Activated T-helper 2 cell treated with anti-CD3 and anti-CD28 coated beads, Interferon-gamma antibody, Interleukin-2, Interleukin-4, amounts not matched to agents 10 μg/mL and 5 μg/mL and 100 μg/mL, durations not matched to agents 14 hours and 24 hours and 36 hours (primary cell): ENCODE measurements at places on chromosomes 16 and 17. TPM values are rescaled to one million over a fixed set of nuclear protein-coding genes. Genes with fewer than 3 reads are reported as not detected.

- no peak for DNase-seq
Observed at GRCh38 chr16:2007081-2007836, 2.4 kb downstream of the ZNF598 start.

- no peak for DNase-seq
Observed at GRCh38 chr16:79580453-79581191, 19.9 kb downstream of the MAF start.

DNA sequence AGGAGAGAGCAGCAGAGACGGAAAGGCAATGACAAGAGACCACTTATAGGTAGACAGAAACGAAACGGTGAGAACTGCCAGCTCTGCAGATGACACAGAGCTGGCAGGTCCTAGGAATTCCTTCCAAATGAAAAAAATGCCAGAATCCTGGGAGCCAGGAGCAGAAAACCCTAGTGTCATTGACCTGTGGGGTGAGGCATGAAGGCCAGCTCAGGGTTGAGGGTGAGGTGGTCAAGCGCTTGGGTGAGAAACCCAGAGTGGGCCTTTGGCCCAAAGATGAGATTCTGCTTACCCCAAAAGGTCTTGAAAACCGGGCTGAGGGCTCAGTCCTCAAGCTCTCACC lies 9.2 kb downstream of the HIC1 start:
- no peak for DNase-seq

DNA sequence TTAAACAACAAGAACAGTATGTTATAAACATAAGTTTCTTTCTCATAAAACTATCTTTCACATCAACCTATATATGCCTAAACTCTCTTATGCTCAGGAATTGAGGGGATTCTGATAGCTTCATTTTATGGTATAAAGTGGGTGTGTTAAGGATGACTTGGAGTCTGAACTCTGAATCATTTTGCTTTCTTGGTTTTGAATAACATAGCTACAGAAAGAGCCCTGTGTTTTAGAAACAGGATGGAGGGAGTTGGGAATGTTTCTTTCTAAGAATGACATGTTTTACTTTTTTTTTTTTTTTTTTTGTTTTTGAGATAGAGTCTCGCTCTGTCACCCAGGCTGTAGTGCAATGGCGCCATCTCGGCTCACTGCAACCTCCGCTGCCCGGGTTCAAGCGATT lies 50.1 kb downstream of the RHOT1 start:
- DNase-seq, result no peak

- no peak for DNase-seq
Observed at GRCh38 chr17:1180958-1181752, 1.4 kb upstream of the ABR start.

- no peak for DNase-seq
Observed at GRCh38 chr16:10751291-10751697, 7.7 kb downstream of the NUBP1 start.

GRCh38 chr17:81386646-81387099 lies 8.6 kb upstream of the BAHCC1 start:
- no peak for DNase-seq

DNA sequence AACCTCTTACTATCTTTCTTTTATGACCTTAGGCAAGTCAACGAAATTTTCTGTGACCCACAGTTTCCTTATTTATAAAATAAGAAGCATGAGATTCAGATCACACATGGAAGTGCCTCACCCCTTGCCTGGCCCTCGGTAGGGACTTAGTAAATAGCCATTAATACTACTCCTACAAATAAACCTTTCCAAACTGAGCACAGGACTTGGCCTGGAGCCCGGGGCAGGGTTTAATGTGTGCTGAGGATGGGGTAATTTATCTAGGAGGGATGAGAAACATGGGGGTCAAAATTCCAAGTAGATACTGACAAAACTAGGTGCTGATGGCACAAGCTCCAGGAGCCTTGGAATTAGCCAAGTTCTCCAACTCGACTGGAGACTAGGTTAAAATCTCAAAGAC lies 35.0 kb downstream of the PITPNC1 start:
- DNase-seq, result no peak

GRCh38 chr16:2436110-2436509 lies 6.9 kb downstream of the CCNF start:
- no peak for DNase-seq

- no peak for DNase-seq
Observed at GRCh38 chr16:50251375-50252081, 14.8 kb upstream of the ADCY7 start.

DNA sequence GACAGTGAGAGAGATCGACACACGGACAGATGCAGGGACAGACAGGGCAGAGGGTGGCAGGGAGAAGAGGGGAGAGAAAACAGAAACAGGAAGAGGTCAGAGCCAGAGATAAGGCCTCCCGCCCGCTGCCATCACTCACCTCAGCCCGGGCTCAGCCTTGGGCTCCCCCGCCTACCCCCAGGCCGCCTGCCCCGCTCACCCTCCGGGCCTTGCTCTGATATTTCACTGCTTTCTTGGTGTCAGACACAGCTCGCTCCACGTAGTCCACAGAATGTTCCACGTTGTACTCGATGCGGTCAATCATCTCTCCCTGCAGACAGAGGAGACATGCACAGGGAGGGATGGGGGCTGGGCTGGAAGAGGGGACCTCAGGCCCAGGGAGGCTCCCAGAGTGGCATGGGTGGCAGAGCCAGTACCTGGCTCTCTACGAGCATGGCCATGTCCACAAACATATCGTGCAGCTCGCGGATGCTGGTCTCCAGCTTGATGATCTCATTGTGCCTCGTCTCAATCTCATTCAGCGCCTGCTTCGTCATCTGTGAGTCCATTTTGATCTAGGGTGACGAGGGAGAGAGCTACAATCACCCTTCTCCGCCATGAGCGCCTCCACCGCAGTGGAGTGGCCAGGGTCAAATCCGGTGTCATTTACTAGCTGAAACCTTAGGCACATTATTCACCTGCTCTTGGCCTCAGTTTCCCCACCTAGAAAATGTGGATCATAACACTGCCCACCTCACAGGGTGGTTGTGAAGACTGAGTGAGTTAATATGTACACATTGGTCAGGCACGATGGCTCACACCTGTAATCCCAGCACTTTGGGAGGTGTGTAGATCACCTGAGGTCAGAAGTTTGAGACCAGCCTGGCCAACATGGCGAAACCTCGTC lies 8.2 kb downstream of the HSD3B7 start:
- DNase-seq, result no peak

- DNase-seq, result no peak
Observed at GRCh38 chr17:48143629-48144028, 36.1 kb downstream of the SNX11 start.

DNA sequence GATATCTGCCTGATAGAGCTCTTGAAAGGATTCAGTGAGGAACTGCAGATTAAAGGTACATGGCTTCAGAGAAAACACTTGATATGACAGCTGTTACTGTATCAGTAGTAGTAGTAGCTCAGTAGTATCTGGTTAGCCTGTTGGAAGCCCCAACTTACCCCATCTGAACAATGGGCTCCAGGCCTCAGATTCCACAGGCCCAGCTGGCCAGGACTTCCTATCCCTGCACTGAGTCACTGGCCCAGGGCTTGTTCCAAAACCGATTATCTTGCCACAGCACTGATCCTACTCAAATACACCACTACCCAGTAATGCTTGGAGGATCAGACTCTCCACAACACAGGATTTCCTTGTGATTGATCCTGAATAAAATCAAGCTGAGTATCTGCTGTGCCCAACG lies 32.6 kb downstream of the DCUN1D3 start:
- DNase-seq, result no peak

- DNase-seq, result peak; percentile 61
Observed at GRCh38 chr16:11254913-11255736, 879 bp downstream of the SOCS1 start.

- no peak for DNase-seq
Observed at GRCh38 chr16:80989801-80990200, 16.9 kb downstream of the CMC2 start.

DNA sequence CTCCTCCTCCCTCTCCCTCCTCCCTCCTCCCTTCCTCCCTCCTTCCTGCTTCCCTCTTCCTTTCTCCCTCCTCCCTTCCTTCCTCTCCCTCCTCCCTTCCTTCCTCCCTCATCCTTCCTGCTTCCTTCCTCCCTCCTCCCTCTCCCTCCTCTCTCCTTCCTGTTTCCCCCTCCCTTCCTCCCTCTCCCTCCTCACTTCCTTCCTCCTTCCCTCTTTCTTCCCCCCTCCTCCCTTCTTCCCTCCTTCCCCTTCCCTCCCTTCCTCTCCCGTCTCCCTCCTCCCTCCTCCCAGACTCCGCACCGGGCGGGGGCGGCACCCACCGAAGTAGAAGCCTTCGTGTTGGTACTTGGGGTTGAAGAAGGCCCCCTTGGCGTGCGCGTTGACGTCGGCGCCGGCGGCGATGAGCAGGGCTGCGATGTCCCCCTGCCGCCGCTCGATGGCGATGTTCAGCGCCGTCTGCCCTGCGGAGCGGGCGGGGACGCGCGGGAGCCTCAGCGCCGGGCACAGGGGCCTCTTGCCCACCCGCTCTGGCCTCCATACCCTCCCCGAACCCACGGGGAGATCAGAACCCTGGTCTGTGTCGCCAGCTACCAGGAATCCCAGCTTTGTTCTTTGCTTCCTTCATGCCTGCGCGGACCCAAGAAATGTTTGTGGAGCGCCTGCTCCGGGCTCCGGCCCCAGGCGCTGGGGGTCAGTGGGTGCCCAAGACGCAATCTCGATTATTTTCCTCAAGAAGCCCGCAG lies 22.2 kb downstream of the TRPV3 start:
- peak; percentile 40 for DNase-seq

DNA sequence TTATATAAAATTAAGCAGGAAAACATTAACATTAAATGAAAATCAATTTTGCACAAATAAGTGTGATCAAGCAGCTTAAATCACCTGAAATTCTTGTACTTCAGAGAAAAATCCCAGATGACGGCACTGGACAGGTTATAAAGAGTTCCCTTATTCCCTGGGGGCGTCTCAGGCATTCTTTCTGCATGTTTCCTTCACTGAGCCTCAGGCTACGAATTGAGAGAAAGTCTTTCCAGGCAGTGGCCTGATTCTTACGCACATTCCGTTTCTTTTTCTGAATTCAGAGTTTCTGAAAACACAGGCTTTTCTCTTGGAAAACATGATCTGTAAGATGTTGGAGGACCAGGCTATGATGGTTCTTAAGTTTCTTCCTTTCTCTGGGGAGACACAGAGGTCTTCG lies 22.1 kb upstream of the PITPNM3 start:
- no peak for DNase-seq

DNA sequence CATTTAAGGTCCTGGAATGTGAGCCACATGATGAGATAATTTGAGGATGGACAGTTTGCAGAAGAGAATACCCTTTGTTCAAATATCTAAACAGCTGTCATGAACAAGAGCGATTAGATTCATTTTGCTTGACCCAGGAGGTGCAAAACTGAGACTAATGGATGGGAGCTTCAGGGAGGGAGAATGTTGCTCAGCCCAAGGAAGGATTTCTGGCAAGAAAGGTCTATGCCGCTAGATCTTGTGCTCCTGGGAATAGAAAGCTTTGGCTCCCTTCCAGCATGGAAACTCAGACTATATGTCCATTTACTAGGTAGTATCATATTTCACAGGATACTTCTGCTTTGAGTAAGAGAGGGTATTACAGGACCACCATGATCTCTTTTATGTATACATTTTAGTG lies 14.8 kb upstream of the CDH11 start:
- no peak for DNase-seq

- DNase-seq, result no peak
Observed at GRCh38 chr17:29012535-29012934, 6.7 kb upstream of the SEZ6 start.

GRCh38 chr16:56576585-56577299 lies 11.9 kb downstream of the MT4 start:
- peak; percentile 80 for DNase-seq

DNA sequence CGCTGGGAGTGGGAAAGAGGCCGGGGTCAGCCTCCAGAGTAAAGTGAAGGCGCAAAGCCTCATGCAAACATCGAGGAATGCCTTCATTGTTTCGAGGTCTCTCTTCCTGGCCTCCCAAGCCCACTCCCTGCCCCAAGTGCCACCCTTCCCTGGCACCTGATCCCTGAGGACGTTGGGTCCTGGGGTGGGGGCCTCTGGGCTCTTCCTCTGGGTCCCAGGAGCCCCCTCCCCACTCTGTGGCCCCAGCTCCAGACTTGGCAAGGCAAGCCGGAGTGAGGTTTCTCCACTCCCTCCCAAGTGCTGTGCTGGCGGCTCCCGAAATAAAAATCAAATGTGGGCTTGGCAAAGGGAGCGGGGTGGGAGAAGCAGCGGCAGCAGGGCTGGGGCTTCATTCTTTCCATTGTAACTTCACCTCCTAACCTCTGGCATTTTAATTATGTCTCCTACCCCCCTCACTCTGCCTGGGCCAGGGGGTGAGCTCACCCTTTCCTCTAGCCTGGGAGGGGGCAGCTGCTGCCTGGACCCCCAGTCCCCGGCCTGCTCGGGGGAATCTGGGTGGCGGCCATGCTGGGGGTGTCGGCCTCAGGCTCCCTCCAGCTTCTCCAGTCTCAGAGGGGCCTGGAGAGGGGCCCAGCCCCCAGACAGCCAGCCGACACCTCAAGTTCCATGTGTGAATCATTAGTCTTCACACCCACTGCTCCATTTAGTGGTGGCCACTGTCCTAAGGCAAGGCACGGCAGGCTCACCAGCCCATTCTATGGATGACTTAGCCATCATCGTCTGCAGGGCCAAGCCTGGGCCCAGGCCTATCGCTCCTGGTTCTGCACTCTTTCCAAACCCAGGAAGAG lies 14.6 kb upstream of the TMEM92 start:
- no peak for DNase-seq

DNA sequence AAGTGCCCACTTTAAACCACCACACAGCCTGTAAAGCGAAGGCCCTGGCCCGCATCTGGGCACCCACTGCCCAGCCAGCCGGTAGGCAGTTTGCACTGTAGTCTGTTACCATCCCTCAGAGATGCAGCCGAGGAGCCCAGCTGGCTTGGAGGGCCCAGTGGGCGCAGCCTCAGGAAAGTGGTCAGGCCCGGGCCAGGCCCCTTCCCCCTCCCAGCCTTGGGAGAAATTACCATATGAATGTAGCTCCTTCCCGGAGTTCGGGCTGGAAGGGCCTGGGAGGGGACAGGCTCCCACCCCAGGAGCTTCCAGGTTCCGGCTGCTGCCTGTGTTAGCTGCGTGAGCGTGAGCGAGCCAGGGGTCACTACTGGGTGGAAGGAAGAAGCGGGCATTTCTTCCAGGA lies 325.4 kb downstream of the SEC14L1 start:
- DNase-seq, result no peak

- no peak for DNase-seq
Observed at GRCh38 chr16:70804153-70804733, 3.3 kb upstream of the VAC14 start.

GRCh38 chr16:24988593-24989338 lies 26.4 kb downstream of the ARHGAP17 start:
- DNase-seq, result no peak

GRCh38 chr16:23505671-23506605 lies 4.4 kb downstream of the GGA2 start:
- no peak for DNase-seq

YBX2 gene
- total RNA-seq, result 0.43 and 0.51 TPM in 2 replicates

SPIRE2 gene
- total RNA-seq, result 1.9 and 2.7 TPM in 2 replicates

GRIN2A gene
- total RNA-seq, result not detected in 2 replicates

TBC1D3E gene
- total RNA-seq, result not detected in 2 replicates

MEIOC gene
- 0.37 and 1.3 TPM in 2 replicates for total RNA-seq

KRT12 gene
- total RNA-seq, result not detected in 2 replicates

SULT1A1 gene
- 9.8 and 9.9 TPM in 2 replicates for total RNA-seq

LRRC37A gene
- 2.1 and 2.9 TPM in 2 replicates for total RNA-seq

PPL gene
- not detected in 2 replicates for total RNA-seq

NT5M gene
- total RNA-seq, result 8.1 and 9.5 TPM in 2 replicates
